ENCODE measurements at places on chromosomes 3 and 15. TPM values are rescaled to one million over a fixed set of nuclear protein-coding genes. Genes with fewer than 3 reads are reported as not detected.

CFAP100 gene
- not detected for total RNA-seq

NPAP1 gene
- total RNA-seq: not detected

CEP97 gene
- 8.3 TPM for total RNA-seq

EAF2 gene
- 0.72 TPM for total RNA-seq

CLDN11 gene
- total RNA-seq: 195 TPM

CP gene
- not detected for total RNA-seq

ATXN7 gene
- 11.6 TPM for total RNA-seq

CASR gene
- not detected for total RNA-seq

VPS39 gene
- 66.7 TPM for total RNA-seq

TSPAN3 gene
- 170 TPM for total RNA-seq

ARPIN gene
- total RNA-seq: 9.6 TPM

DUOXA1 gene
- total RNA-seq: not detected

CCDC13 gene
- 0.57 TPM for total RNA-seq

SPESP1 gene
- total RNA-seq: 2.4 TPM

NTRK3 gene
- total RNA-seq: 0.44 TPM

CACNA2D2 gene
- total RNA-seq: not detected

ST8SIA2 gene
- total RNA-seq: not detected

FOXP1 gene
- 133 TPM for total RNA-seq

All from placental pericyte (primary cell).